Activated CD8-positive, alpha-beta memory T cell treated with anti-CD3 and anti-CD28 coated beads for 1 hour (primary cell): ENCODE measurements at places on chromosomes 2 and 18.

DNA sequence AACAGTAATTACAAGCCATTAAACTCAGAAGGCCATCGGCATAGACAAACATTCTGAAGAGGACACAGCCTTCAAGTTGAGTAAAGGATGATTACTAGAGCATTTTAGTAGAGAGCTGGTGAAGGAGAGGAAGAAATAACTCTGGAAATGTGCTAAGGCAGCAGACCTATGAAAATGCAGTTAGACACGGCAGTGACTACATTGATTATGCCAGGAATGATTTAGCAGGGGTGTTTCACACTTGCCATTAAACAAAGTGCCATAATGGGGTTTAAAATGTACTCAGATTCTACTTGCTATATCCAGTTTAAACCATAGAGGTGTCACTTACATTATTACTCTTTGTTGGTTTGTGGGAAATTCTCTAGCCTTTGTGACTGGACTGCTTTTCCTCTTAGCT lies 372.3 kb downstream of the CPS1 start:
- no peak for DNase-seq

GRCh38 chr2:168526641-168527040 lies 70.6 kb downstream of the CERS6 start:
- no peak for DNase-seq

DNA sequence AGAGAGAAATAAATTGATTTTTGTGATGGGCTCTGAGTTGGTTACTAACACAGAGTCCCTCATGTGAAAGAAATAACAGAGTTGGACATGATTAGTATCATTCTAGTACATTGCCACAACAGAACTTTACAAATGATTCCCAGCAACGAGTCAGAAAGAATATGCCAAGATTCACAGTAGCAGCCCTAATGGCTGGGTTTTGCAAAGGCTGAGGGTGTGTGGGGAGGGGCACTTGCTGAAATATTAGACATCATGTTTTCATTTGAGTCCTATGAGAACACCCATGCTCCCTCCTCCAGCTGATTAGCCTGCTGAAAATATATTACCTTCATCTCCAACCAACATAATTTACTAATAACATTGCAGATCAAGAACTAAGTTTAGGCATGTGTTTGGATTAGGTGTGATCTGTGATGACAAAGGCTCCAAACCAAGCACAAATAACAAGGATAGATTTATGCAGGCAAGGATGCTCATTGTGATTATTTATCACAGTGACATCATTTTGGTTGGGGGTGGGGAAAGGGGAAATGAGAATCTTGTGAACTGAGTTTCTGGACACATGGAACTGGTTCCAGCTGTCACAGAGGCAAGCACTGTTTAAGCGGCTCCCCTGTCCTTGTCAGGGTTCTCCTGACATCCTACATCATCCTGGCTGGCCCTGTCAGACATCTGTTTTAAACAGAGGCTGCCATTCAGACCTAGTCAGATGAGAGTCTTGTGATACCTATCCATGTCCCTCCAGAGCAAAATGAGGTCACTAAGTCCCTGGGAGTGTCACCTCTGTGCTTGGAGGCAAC lies 205.8 kb upstream of the NCKAP5 start:
- no peak for DNase-seq

GRCh38 chr2:216535454-216535995 lies 36.9 kb downstream of the RPL37A start:
- no peak for DNase-seq

GRCh38 chr2:188369365-188369764 lies 77.7 kb downstream of the GULP1 start:
- no peak for DNase-seq

- no peak for DNase-seq
These were observed 12.6 kb downstream of the EVA1A start for GRCh38 chr2:75548036-75548573.

- DNase-seq, result no peak
These were observed 210.5 kb upstream of the GATA6 start for GRCh38 chr18:21958707-21959450.

GRCh38 chr18:9719421-9719981 lies 11.4 kb downstream of the RAB31 start:
- no peak for DNase-seq

DNA sequence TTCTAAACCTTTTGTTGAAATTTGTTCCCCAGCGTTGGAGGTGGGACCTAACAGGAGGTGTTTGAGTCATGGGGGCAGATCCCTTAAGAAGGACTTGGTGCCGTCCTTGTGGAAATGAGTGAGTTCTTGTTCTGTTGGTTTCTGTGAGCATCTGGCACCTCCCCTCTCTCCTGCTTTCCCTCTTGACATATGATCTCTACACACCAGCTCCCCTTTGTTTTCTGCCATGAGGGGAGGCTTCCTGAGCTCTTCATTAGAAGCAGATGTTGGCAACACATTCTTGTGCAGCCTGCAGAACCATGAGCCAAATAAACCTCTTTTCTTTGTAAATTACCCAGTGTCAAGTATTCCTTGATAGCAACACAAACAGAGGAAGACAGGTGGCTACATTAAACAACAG lies 23.8 kb downstream of the NABP1 start:
- DNase-seq, result no peak

- no peak for DNase-seq
These were observed 41.1 kb downstream of the FEZ2 start for GRCh38 chr2:36556842-36557241.

GRCh38 chr18:74610051-74610615 lies 12.5 kb downstream of the ZNF407 start:
- DNase-seq, result no peak

- DNase-seq, result no peak
These were observed 535.7 kb upstream of the ZEB2 start for GRCh38 chr2:145055651-145056050.

- DNase-seq, result no peak
These were observed 81.1 kb downstream of the UPP2 start for GRCh38 chr2:158182676-158183295.

- DNase-seq, result no peak
These were observed 1.2 kb downstream of the RPL31 start for GRCh38 chr2:101003278-101003775.

GRCh38 chr2:194705398-194705797 lies 951.6 kb upstream of the SLC39A10 start:
- no peak for DNase-seq

GRCh38 chr2:20430461-20431300 lies 16.2 kb upstream of the RHOB start:
- no peak for DNase-seq

GRCh38 chr2:46118656-46119371 lies 178.4 kb upstream of the EPAS1 start:
- DNase-seq, result no peak

- DNase-seq, result no peak
These were observed 178.0 kb upstream of the HS6ST1 start for GRCh38 chr2:128496700-128497099.

DNA sequence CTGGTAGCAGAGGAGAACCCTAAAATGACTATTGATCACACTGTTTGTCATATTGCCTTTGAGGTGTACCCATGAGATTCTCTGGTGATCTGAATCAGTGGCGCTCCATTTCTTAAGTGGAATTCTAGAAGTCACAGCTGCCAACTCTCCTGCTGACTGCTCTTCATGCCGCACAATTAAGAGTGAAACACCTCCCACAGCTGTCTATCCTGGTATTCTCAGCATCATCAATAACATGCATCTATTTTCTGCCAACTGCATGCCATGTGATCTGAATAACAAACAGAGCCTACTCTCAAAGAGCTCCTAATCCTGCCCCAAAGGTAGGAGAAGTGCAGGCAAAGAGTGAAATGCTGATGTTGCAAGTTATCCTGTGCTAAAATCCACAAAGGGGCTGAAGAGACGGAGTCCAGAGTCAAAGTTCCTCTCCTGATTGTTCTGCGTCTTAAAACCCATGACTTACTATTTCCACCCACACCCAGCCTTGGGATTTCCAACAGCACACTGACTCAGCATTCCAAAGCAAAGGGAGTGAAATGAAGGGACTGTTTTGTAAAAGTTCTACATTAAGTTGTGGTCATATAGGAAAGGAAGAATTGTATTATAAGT lies 13.7 kb upstream of the DAPL1 start:
- no peak for DNase-seq

DNA sequence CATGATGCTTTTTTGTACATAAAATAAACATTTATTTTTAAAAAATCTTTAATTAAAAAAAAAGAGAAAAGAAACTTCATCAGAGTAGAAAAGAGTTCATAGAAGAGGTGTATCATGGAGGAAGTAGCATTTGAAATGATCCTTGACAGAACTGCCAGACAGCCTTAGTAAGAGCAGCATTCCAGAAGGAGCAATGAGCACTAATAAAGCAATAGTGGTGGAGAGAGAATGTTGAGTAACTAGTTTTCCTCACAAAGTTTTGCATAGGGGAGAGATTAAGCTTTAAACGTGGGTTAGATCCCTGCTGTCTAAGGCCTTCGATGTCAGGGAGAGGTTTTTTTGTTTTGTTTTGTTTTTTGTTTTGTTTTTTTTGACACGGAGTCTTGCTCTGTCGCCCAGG lies 29.8 kb upstream of the METTL21A start:
- no peak for DNase-seq

DNA sequence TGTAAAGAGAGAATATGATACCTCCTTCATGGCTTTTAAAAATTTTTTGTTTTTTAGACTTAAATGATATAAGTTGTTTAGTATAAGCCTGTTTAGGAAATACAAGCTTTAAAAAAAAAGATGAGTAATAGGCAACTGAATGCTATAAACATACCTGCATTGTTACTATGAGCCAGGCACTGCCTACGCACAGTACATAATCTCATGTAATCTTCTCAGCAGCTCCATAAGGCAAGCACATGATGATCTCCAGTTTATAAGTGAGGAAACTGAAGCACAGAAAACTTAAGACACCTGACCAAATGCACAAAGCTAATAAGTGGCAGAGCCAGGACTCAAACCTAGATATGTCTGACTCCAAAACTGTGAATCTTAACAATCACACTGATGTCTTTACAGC lies 156.3 kb upstream of the SLC1A4 start:
- no peak for DNase-seq

DNA sequence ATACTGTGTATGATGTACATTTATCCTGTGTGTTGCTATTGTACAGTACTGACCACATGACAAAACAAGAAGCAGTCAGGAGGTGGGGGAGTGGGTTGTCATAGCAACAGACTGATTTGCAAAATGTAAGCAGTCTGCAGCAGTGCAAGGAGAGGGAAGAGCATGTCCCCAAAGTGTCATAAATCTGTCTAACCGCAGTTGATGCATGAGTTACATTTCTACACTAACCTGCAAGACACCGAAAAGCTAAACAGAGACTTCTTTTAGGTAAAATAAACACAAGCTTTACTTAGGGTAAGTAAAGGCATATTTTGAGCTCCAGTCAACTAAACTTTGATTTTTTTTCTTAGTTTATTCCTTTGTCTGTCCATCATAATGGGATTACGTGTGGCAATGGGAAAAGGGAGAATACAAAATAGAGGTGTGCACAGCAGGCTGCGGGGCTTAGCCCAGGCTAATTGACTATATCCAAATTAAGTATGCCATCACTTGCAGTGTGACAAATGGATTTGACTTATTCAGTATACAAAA lies 134.5 kb downstream of the MEIS1 start:
- no peak for DNase-seq

DNA sequence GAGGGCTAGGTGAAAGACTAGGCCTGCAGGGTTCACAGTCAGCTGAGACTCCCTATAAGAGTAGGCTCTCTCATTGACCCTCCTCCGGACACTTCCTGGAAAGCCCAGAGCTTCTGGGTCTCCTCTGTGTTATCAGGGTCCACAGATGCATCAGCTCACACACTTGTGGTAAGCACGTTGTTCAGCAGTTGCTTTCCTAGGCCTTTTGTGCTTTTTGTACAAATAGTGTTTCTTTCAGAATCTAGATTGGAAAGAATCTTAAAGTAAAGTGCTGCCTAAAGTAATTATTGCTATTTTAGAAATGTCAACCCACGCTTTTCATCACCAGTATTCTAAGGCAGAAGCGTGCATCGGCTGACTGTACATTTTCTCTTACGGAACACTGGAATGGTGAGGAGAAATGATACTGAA lies 15.5 kb downstream of the SLC9A2 start:
- no peak for DNase-seq

DNA sequence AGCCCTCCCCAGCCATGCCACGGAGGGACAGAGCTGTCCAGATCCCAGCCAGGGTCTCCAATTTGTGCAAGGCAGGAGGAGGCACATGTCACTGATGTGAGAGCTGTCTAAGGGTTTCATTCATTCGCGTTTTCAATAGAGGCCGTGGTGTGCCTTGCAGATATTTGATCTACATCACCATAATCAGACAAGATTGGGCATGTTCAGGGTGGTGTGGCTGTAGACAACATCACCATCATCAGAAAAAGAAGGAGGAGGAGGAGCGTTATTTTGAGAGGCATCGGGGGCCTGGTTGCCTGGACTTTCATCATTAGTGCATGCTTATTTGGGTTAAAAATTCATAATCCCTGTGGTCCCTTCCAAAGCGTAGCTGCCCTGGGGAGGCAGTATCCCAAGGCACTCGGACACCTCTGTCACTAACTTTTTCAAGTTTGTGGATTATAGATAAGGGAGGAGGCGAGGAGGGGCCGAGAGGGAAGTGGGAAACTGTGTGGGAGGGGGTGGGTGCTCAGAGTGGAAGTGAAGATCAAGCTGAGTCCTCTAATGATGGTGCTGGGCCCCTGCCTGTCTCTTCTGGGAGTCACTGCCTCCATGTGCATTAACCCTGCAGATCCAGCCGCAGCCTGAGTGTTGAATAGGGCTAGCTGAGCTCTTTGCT lies 194.1 kb downstream of the CTIF start:
- DNase-seq, result no peak

DNA sequence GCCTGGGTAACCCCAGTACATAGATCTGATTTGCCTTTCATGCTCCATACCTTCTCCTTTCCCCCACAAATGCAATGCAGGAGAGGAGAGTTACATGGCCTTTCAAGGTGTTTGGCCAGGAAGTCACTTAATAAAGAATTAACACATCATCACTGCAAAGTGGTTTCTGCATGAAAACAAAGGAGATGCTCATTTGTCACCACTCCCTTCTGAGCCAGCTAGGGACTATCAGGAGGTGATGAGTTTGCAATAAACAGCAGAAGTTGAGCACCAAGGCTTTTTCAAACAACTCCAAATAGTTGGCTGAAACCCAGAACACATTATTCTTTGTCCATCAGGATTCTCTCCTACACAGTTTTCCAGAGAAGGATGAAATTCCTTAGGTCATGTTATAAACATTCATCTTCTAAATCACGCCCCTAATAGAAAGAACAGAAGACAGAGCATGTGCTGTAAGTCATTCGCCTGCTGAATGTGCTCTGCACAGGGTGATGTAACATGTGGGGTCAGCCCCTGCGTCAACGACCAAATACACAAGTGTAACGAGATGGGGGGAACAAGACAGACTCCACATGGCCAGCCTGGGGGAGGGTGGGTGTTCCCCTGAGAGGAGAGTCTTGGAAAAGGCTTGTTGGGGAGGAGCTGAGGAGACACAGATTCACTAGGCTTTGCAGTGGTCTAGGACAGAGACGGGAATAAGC lies 87.3 kb upstream of the RMDN2 start:
- no peak for DNase-seq
